Pulmonary artery endothelial cell (primary cell): ENCODE measurements at places on chromosomes 4 and X. TPM values are rescaled to one million over a fixed set of nuclear protein-coding genes. Genes with fewer than 3 reads are reported as not detected.

Gene ATP1B4
- not detected in 2 replicates for total RNA-seq

Gene TRMT10A
- total RNA-seq, result 7.2 and 10.9 TPM in 2 replicates

Gene ARFIP1
- total RNA-seq, result 37.6 and 40.7 TPM in 2 replicates

Gene PWWP3B
- 0.42 and 1.5 TPM in 2 replicates for total RNA-seq

Gene TMPRSS11A
- not detected in 2 replicates for total RNA-seq

Gene OCIAD1
- total RNA-seq, result 59.4 and 79.7 TPM in 2 replicates

Gene TEC
- 0.13 and 0.81 TPM in 2 replicates for total RNA-seq

Gene CFAP99
- 0.04 TPM in 1 of 2 replicates, not detected in the other for total RNA-seq

Gene GLRA2
- not detected in 2 replicates for total RNA-seq

Gene SOWAHD
- total RNA-seq, result not detected in 2 replicates

Gene NAA11
- not detected in 2 replicates for total RNA-seq

Gene CXCL6
- 3.0 and 18.3 TPM in 2 replicates for total RNA-seq

Gene KLF8
- total RNA-seq, result 1.2 and 1.3 TPM in 2 replicates

Gene C1QTNF7
- total RNA-seq, result under 0.01 TPM in 1 of 2 replicates, not detected in the other

Gene SORCS2
- 0.11 TPM in 1 of 2 replicates, not detected in the other for total RNA-seq

Gene CYSLTR1
- not detected in 2 replicates for total RNA-seq

Gene MEPE
- not detected in 2 replicates for total RNA-seq

Gene ZNF718
- 5.2 and 8.1 TPM in 2 replicates for total RNA-seq

Gene GATA1
- total RNA-seq, result not detected in 2 replicates
